ENCODE measurements at places on chromosomes 7 and 10.
A peak's percentile ranks its signal among the peaks of the same experiment; 100 is the strongest.

GRCh38 chr10:27745732-27746396 lies at the start of gene MKX:
Gene MKX (minus strand): TSS chr10:27745819. CDS start chr10:27743415, 2,404 bp downstream.
- peak; percentile 39 for DNase-seq

GRCh38 chr7:158992759-158993158 lies 136.4 kb downstream of the DYNC2I1 start:
- no peak for DNase-seq

DNA sequence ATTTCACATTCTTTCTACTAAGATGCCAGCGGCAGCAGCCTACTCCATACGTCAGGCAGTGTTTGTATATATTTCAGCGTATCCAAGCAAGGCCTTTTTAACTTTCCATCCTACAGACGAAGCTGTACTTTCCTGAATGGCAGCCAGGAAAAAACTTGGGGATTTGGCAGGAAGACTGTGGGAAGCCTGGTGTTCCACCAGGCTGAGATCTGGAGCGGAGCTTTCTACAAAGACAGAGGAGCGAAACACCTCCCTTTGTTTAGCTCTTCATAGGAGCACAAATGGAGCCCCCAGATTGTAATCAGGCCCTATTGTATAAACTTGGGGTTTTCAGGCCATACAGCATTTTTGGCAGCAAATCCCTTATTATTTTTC lies 143.8 kb downstream of the TES start:
- DNase-seq, result no peak

DNA sequence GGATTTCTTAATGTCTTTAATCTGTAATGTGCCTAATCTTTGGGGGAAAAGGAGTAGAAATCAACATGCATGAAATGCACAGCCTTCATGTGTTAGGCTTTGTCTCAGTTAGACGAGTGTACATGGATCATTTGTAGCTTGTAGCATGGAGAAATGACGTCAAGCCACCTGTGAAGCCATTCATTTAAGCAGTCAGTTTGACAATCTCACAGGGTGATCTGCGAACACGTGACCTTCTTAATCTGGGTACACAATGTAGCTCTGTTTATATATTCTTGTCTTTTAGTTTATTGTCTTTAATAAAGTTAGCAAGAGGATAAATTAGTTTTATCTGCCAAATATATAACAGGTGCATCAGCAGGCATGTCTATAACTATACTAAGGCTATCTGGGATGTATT lies 351.9 kb upstream of the LRGUK start:
- no peak for DNase-seq

GRCh38 chr10:101644002-101644401 lies 51.0 kb downstream of the FBXW4 start:
- no peak for DNase-seq

GRCh38 chr10:133357285-133358161 lies at the start of gene FUOM:
Gene FUOM (minus strand): TSS chr10:133358019. CDS start chr10:133358007, 12 bp downstream.
- DNase-seq, result peak; percentile 83

DNA sequence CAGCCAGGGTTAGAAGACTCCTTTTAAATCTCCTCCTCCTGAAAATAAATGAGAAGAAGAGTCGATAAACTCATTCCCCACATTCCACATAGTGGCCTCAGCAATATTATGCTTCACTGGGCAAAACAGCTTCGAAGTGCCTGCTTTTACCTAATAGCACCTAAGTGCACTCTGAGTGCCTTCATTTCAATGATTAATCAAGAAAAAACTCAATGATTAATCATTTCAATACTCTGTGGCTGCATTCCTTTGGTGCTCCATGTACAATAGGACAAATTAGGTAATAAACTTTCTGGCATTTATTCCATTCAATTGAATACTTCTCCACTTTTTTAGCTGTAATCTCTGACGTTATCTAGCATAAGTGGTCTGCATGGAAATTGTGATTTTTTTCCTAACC lies 174.6 kb downstream of the CCDC71L start:
- DNase-seq, result no peak

DNA sequence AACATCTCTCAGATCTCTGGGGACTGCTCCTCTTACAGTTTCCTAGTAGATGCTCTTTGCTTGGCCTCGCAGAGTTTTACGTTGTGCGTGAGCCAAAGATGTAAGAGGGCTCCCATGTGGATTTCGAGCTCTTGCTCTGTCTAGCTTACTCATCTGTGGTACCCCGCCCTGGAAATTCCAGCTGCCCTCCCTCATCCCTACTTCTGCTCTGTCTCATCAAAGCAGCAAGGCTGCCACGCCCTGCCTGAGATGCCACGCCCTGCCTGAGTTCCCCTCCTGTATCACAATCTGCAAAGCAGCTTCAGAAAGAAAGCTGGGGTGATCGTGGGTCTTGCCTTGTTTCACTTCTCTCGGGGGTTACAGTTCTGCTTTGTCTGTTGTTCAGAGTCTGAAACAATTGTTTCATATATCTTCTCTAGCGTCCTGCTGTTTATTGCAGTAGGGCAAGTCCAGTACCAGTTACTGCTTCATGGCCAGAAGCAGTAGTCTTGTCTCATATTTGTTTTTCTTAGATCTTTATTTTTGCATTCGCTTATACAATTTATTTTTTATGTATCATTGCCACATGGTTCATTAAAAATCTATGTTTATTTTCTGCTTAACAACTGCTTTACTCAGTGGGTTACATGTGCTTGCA lies 36.1 kb upstream of the CCNY start:
- DNase-seq, result no peak

DNA sequence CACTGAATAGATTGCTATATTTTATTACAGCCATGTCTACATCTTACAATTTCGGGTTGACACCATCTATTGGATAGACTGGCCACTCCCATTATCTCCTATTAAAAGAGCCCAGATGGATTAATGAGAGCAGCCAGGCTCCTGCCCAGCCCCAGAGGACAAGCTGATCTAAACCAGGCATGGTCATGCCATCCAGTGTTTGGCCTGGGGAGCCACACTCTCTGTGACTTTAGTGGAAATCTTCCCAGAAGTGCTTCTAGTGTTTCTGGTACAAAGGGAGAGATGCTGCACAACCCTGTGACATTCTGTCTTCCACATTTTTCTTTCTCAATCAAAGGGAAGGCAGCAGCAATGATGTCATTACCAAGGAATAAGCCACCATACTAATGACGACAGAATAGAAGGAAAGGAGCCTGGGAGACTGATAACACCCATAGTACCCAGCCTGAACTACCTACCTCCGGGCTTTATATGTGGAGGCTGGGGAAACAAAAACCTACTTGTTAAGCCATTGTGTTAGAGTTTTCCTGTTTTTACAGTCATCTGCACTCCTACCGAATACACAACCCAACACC lies 5.0 kb downstream of the NEBL start:
- DNase-seq, result no peak

- no peak for DNase-seq
Measured at GRCh38 chr10:91206427-91206826, 14.0 kb upstream of the PCGF5 start.

Measured in right lobe of liver (tissue), 6 donors.